ENCODE measurements at places on chromosomes 3 and 15.

DNA sequence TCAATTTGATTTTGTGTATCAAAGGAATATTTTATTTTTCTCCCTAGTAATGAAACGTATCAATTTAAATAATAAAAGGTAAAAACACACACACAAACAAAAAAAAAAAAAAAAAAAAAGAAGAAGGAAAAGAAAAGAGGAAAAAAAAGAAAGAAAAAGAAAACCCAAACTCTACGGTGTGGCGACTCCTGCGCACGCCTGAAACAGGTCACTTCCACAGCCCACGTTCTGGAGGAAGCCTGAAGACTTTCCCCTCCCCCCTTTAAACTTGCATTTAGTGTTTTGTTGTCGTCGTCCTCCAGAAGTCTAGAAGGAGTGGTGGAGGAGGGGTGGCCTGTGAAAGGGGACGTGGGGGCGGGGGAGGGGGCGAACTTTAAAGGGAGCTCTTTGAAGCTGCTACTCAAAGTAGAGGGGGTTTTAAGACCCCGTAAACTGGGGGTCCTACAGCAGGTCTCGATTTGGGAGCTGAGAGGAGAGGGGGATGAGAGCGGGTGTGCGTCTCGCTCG lies 2.3 kb upstream of the TLE3 start:
- no peak for DNase-seq

- no peak for DNase-seq
Observed at GRCh38 chr15:48778331-48778730, 32.5 kb downstream of the CEP152 start.

- DNase-seq, result no peak
Observed at GRCh38 chr15:43789409-43789808, 2.7 kb upstream of the SERF2 start.

DNA sequence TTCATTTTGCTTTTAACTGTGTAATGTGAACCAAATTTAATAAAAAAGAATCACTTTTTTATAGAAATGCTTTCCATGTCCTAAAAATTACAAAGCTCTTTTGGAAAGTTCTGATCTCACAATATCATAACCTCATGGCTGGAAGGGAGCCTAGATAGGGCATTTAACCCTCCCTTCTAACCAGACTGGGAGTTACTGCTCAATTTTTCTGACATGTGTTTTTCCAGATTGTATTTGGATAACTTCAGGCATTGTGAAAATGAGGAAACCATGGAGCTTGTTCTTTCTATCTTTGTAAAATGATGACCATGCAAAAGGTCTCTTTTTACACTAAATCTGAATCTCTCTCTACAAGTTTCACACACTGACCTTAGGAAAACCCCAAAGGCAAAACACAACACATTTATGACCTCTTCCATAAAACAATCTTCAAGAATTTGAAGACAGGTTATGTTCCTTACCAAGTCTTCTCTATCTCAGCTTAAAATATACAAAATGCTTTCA lies 508.8 kb downstream of the DIPK2A start:
- no peak for DNase-seq

GRCh38 chr3:181880331-181880730 lies 168.6 kb downstream of the SOX2 start:
- no peak for DNase-seq

- DNase-seq, result no peak
Observed at GRCh38 chr3:36663666-36664291, 100.6 kb downstream of the DCLK3 start.

DNA sequence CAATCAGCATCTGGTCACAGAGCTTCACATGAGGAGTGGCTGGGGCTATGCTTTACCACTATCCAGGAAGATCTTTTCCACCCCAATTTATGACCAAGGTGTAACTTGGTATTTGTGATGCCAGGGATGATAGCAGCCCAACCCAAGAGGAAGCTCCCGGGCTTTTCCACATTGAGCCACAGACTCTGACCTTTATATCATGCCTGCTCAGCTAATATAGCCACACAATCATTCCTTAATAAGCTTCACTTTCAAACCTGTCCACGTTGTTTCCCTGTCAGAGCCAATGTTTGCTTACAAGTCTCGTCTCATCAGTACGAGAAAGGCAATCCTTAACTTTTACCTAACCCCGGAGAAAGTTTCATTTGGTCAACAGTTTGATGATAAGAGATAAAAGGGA lies 330.9 kb downstream of the SHQ1 start:
- DNase-seq, result no peak

DNA sequence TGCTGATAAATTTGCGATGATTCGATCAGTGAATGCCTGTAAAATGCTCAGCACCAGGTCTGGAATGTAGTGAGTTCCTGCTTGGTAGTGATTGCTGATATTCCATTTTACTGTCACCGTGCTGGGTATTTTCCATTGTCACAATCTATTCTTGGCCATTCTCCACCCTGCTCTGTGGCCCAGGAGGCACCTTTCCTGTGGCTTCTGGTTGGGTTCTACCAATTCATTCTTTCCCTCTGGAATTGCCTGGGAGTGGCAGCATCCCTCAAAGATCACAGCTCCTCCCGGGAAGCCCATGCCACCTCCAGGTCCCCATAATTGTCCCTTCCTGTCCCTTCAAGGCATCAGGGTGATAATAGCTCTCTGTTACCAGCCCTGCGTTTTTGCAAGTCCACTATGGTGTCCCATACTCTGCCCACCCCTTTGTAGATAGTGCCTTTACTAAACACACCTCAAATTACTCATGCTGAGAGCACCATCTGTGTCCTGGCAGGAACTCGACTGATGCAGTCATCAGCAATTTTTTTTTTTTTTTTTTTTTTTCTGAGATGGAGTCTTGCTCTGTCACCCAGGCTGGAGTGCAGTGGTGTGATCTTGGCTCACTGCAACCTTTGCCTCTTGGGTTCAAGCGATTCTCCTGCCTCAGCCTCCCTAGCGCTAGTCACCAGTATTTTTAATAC lies 177.8 kb upstream of the PROK2 start:
- DNase-seq, result no peak

DNA sequence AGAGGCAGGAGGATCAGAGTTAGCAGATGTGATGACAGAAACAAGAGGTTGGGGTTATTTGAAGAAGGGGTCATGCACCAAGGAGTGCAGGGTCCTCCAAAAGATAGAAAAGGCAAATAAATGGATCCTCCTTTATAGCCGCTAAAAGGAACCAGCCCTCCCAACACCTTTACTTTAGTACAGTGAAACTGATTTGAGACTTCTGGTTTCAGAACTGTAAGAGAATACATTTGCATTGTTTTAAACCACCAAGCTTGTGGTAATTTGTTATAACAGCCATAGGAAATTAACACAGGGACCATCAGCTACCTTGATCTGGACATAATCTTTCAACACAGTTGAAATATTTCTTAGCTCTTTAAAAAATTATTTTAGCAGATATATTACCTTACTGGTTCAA lies 166.6 kb downstream of the TIGIT start:
- DNase-seq, result no peak

Measured in GOT3 (cell line).